ENCODE measurements at places on chromosomes 11 and 22. TPM values are rescaled to one million over a fixed set of nuclear protein-coding genes. Genes with fewer than 3 reads are reported as not detected.

- DNase-seq: no peak
These were observed 103.8 kb downstream of the ABTB2 start for GRCh38 chr11:34254011-34254410.

DNA sequence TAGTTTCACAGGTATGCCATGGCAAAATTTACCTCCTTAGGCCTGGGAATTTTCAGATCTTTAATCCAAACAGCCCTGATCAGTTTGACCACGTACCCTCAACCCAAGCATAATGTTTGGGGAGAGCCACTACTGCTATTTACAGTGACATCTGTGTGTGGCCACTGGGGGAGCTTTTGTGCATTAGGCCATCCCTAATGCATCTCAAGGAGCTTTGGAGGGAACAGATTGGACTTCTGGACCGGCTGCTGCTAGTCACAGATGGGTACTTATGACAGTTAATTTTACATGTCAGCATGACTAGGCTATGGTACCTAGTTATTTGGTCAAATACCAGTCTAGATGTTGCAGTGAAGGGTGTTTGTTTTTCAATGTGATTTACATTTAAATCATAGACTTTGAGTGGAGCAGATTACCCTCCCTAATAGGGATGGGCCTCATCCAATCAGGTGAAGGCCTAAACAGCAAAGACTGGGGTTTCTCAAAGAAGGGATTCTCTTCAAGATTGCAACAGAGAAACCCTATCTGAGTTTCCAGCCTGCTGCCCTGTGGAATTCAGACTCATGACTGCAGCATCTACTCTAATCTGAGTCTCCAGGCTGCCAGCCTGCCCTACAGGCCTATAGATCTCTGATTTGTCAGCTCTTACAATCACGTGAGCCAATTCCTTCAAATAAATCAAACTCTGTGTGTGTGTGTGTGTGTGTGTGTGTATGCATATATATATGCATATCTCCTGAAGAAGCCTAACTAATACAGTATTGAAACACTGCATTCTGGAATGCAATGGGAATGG, 38.0 kb upstream of the GALNT18 start:
- no peak for DNase-seq

- DNase-seq: no peak
These were observed 102.5 kb downstream of the TIMP3 start for GRCh38 chr22:32904044-32904443.

- no peak for DNase-seq
These were observed 597.2 kb upstream of the ANO3 start for GRCh38 chr11:25734591-25735211.

GRCh38 chr11:122671400-122671891, 15.9 kb downstream of the UBASH3B start:
- DNase-seq: no peak

- DNase-seq: no peak
These were observed 53.2 kb downstream of the MTMR3 start for GRCh38 chr22:29936186-29936585.

DNA sequence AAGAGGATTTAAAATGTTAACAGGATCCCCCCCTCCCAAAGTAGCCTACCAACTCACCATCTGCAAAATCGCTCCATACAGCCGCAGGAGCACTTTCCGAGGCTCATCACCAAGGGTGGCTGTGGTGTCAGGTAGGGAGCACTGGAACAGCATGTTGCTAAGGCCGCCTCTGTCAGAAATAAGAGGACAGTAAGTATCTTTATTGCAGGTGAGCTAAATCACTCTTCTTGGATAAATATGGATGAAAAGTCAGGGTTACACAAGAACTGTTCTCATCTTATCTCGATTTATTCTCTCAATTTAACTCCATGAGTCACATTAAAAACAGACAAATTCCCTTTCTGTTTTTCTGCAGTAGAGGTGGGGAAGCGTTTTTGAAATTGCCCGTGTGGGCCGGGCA, 24.2 kb downstream of the CHKA start:
- no peak for DNase-seq

- no peak for DNase-seq
These were observed 31.2 kb downstream of the LDLRAD3 start for GRCh38 chr11:35974882-35975589.

GRCh38 chr11:79466411-79466810, 25.6 kb upstream of the TENM4 start:
- DNase-seq: no peak

DNA sequence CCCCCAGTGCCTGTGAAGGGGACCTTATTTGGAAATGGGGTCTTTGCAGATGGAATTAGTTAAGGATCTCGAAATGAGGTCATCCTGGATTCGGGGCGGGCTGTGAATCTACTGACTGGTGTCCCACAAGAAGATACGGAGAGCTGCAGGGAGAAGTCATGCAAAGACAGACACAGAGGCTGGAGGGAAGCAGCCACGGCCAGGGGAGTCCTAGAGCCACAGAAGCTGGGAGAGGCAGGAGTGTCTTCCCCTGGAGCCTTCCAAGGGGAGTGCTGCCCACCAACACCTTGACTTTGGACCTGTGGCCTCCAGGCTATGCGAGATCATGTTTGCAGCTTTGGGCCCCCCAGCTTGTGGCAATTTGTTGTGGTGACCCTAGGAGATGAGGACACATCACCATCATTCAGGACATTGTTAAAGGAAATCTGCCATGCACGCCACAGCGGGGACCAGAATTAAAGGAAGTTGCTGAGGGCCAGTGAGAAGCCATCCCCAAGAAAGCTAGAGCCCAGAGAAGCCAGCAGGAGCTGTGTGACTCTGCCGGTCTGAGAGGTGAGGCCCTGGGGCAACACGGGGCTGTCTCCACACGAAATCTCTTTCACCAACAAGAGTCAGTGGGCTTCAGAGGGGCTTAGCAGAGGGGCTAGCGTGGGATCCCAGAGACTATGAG, 434.7 kb downstream of the BRD1 start:
- DNase-seq: no peak

DNA sequence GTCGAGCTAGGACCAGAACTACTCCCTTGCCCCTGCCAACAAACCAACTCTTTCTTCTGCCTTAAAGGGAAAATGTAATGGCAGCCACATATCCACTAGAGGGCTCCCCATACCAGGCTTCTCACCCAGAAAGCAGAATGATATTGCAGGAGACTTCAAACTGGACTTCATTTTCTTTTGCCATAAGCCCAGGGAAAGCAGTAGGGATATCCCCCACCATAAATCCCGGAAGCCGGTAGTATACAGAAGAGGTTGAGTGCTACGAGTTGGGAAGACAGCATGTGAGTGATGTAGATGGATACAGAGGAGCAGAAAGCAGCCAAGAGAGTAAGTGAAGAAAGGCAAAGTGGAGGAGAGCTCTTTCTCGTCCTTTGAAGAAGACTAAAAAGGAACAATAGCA, 12.1 kb downstream of the PLAAT5 start:
- DNase-seq: no peak

DNA sequence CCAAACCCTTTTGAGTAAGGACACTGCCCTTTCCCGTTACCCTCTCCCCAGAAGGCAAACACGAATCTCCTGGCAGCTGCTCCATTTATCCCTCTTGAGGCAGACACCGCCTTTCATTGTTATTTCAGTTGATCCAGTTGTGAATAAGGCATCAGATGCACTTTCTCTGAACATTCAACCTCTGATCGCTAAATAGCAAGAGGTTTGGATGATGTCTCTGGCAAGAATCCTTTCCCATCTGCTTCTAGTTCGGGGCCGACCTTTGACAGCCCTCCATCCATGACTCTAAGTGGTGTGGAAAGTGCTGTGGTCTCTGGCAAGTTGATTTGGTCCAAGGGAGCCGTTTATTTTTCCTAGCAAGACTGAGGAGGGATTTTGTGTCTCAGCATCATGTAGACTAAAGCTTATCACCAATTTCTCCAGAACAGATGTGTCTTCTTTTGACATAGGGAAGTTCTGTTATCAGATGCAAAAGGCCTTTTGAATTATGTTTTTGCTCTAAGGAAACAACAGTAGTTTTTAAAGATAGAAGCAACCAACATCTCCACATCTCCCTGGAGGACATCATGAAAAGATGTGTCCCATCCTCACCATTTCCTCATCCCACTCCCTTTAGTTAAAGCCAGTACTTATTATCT, 123.6 kb downstream of the CCDC34 start:
- no peak for DNase-seq

Gene BTG4
- not detected for total RNA-seq

Gene ANKK1
- 0.20 TPM for total RNA-seq

Gene MACROD1
- 5.5 TPM for total RNA-seq

Gene MYBPC3
- total RNA-seq: 0.46 TPM

Measured in activated B cell treated with CpG ODN at 0.5 μM for 24 hours (primary cell).